Suppressor macrophage treated with lipopolysaccharide for 4 hours (primary cell): ENCODE measurements at places on chromosomes 5 and 9.

DNA sequence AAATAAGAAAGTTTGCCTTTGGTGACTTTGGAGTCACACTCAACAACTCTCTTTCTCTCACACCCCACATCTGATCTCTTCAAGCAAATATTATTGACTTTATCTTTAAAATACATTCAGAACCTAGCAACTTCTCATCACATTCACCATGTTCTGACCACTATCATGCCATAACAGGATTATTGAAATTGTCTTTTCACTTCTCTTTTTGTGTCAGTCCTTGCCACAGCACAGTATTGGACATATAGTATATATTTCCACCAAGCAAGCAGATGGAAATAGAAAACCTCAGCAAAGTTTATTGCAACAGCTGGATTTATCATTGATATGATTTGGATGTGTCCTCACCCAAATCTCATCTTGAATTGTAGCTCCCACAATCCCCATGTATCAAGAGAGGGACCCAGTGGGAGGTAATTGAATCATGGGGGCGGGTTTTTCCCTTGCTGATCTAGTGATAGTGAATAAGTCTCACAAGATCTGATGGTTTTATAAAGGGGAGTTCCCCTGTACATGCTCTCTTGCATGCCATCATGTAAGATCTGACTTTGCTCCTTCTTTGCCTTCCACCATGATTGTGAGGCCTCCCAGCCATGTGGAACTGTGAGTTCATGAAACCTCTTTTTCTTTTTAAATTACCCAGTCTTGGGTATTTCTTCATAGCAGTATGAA is 26.9 kb upstream of the ITGA1 start:
- peak; percentile 64 for DNase-seq

DNA sequence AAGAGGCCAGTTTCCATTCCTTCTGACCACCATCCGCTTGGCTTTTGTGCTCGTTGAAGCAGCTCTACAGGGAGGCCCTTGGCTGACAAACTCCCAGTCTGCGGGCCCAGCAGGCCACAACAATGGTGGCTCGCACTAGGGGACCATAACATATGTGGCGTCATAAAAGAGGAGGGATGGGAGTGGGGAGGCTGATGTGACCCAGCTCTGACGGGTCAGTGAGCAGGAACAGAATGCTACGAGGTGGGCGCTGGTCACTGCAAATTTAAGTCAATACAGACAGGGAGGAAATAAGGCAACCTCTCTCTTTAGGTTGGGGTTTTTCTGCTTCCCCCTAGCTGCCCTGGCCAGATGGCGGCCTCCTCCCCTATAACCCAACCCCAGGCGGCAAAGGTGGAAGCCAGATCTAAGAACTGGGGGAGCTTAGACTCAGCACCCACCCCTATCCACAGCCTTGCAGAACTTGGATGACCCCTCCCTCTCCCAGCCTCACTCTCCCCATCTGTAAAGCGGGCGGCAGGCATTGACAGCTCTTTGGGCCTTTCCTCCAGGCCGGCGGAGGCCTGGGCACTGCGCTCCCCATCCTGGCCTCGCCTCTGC is 778 bp downstream of the FRRS1L start:
- no peak for DNase-seq

- DNase-seq: no peak
These were observed 58.3 kb downstream of the INSYN2B start for GRCh38 chr5:169921949-169922348.

- DNase-seq: no peak
These were observed 180.5 kb downstream of the NFIB start for GRCh38 chr9:14133394-14133793.

- DNase-seq: no peak
These were observed 117.9 kb upstream of the NR5A1 start for GRCh38 chr9:124625087-124625486.

DNA sequence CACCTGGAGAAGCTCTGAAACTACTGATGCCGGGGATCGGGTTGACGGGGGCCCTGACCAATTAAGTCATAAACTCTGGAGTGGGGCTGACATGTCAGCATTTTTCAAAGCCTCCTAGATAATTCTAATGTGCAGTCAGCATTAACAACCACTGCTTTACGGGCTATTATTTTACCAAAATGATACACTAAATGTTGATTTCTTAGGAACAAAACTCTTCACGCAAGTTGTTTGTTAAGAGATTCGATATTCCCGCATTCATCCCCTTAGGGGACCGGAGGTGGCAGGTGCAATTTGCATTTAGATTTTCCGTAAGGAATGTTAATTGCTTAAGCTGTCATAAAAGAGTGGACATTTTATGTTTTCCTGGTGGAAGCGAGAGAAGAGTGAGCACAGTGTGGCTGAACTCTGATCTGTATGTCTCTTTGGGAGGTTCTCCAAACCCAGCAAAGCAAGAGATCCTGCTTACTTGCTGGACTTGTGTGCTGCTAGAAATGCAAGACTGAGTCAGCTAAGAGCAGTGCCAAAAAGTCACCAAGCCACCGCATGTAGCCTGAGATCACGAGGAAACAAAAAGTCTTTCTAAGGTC is 77.6 kb downstream of the UGCG start:
- DNase-seq: no peak

GRCh38 chr5:171386006-171386671 is 1.5 kb upstream of the NPM1 start:
- no peak for DNase-seq

DNA sequence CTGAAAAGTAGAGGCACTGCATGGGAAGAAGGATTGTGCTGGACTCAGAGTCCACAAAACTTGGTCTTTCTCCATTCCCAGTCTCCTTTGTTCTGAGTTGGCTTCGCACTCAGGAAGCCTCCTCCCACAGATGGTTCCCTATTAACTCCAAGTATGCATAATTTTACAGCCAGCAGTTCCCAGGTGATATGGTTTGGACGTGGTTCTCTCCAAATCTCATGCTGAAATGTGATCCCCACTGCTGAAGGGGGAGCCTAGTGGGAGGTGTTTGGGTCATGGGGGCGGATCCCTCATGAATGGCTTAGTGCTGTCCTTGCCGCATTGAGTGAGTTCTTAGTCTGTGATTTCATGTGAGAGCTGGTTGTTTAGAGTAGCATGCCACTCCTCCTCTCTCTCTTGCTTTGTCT is 86.6 kb downstream of the FEM1C start:
- DNase-seq: no peak
